ENCODE measurements at places on chromosomes 16 and 17.

GRCh38 chr17:19354748-19355147 lies 7.8 kb downstream of the B9D1 start:
- DNase-seq, result no peak

- no peak for DNase-seq
Observed at GRCh38 chr17:31266042-31266441, 31.0 kb downstream of the OMG start.

- no peak for DNase-seq
Observed at GRCh38 chr16:19238406-19238805, 47.1 kb upstream of the CLEC19A start.

DNA sequence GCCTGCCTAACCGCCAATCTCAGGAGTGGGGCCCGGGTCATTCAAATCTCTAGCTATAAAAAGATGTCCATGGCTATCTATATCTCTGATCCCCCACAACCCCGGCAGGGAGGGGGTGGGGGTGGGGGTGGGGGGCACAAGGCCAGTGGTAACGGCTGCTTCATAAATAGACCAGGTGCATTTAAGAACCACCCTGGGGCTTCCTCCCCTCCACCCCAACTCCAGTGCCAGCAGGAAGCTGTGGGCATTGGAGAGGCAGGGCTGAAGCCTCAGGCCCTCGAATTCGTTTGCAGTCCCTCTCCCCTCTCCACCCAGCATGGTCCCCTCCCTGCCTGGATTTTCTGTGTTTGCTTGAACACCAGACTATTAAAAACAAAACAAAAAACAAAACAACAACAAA lies 56.0 kb downstream of the RAP1GAP2 start:
- no peak for DNase-seq

DNA sequence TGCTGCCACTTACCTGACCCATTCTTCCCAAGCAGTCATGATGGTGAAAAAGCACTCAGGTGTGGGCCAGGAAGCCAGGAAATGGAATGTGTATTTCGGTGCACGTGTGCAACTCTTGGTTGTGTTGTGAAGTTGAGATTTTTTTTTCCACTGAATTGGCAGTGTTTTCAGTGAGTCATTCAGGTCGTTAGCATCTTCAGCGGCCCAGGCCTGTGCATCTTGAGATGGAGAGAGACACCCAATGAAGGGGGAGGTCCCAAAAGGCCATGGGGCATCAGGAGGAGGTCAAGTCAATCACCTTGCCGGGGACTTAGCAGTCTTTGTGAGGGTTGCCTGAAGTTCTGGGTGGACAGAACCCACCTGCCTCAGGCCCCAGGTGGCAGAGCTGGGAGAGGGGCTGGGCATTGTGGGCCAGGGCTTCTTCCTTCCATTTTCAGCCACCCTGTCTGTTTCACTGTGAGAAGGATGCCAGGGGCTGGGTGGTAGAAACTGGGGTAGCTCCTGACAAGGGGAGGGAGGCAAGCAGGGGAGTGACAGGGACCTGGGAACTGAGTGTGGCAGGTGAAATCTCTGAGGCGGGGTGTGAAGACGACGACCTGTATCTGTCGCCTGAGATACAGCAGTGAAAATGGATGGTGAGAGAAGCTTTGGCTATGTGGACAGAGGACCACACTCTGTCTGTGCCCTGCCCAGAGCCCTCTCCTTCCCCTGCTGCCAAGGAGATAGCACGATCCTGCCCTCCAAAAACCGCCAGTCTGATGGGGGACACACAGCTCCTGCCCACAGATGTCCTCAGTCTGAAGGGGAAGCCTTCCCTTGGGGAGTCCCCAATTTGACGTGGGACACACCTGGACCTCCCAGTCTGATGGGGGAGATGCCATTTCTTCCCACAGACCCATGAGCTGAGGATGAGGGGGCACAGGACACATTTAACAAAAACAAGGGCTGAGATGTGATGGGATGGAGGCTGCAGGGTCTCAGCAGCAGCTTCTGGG lies 11.9 kb downstream of the TBKBP1 start:
- DNase-seq, result no peak

- DNase-seq, result peak; percentile 75
Observed at GRCh38 chr17:8248751-8249607, at the start of gene PFAS. Gene PFAS (plus strand): TSS chr17:8249289. CDS start chr17:8253938, 4,649 bp downstream.

DNA sequence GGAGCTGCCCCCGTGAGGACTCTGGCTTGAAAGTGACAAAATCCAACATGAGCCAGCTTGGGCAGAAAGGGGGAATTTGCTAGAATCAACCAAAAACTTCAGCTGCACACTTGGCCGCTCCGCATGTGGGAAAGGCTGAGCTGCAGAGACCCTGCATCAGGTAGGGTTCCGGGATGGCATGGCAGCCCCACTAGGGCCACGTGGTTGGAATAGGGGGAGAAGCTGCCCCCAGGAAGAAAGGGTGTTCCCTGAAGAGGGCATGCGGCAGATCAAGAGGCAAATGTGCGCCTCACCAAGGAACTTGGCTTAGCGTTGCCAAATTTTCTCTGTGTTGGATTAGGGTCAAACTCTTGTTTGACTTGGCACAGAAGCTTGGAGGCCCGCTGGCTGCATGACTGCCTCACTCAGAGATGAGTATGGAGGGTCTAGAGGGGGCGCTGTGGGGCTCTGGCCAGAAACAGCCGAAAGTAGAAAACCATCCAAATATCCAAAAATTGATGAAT lies 29.2 kb upstream of the WFIKKN2 start:
- DNase-seq, result no peak

DNA sequence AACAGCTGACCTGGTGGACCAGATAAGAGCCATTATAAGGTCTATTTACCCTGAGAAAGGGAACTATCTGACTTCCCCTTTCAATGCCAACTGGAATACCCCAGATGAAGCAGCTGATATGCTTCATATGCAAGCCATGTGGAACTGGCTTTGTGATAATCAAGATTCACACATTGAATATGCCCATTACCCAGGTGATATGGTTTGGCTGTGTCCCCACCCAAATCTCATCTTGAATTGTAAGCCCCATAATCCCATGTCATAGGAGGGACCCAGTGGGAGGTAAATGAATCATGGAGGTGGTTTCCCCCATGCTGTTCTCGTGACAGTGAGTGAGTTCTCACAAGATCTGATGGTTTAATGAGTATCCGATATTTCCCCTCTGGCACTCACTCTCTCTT lies 42.1 kb downstream of the IKZF3 start:
- DNase-seq, result no peak

GRCh38 chr17:64340557-64340956 lies 50.1 kb downstream of the PECAM1 start:
- no peak for DNase-seq

GRCh38 chr16:10992797-10993196 lies 48.4 kb downstream of the CLEC16A start:
- no peak for DNase-seq

DNA sequence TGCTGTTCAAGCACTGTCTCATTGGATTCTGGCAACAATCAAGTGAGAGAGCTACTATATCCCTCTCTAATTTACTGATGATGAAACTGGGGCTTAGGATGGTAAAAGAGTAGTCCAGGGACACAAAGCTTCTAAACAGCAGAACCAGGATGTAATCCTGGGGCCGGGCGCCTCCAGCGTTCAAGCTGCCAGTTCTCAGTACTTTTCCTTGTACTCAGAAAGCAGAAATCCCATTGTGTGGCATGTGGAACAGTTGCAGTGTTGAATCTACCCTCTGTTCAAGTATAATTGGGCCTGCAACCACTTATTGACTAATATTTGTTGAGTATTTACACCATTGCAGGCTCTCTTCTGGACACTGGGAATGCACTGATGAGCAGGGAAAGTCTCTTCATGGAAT lies 14.5 kb upstream of the CDH13 start:
- DNase-seq, result no peak

GRCh38 chr17:11388054-11388453 lies 147.0 kb downstream of the SHISA6 start:
- no peak for DNase-seq

DNA sequence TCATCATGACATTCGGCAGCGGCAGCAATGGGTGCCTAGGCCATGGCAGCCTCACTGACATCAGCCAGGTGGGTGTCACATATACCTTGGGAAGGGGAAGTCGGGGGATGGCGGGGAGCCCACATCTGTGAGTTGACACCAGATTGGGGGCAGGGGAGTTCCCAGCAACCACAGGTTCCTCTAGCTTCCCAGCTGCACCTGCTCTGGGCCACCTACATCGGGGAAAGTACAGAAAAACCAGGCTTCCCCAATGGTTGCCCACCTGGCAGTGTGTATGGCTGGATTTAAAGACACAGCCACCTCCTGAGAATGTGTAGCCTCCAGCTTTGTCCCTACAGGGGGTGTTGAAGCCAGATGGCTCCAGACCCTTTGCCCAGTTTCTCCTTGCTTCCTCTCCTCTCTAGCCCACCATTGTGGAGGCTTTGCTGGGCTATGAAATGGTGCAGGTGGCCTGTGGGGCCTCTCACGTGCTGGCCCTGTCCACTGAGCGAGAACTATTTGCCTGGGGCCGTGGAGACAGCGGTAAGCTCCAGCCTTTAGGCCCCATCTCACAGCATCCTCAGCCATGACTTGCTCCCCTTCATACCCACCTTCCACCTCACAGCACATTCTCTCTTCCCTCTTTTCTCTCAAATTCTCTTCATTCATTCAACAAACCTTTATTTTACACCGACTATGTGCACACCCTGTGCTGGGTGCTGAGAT lies 5.0 kb upstream of the TRAF4 start:
- DNase-seq, result no peak

DNA sequence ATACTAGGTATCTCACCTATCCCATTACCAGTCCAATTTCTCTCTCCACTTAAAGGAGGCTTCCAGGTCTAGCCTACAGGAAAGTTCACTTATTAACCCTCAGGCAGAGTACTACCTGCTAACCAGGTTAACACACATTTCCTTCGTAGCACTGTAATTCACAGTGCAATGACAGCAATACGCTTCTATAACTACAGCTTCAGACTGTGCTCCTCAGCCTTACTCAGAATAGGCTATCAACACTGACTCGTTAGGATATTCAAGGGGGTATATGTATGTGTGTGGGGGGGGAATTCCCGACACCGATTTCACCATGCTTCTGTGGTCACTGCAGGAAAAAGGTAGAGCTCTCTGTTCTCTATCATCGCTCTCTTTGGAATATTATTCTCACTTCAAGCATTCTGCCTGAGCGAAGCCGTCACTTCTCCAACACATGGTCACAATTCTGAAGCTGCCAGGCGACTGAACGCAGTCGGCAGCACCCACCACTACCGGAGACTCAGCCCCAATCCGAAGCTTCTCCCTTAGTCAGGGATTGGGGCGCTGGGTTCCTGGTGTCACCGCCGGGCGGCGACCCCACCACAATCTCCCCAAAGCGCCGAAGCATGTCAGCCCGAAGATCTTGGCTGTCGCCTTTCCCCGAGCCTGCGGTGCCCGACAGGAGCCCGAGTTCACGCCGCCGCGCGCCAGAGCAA lies 618 bp downstream of the GGA3 start:
- DNase-seq, result no peak

DNA sequence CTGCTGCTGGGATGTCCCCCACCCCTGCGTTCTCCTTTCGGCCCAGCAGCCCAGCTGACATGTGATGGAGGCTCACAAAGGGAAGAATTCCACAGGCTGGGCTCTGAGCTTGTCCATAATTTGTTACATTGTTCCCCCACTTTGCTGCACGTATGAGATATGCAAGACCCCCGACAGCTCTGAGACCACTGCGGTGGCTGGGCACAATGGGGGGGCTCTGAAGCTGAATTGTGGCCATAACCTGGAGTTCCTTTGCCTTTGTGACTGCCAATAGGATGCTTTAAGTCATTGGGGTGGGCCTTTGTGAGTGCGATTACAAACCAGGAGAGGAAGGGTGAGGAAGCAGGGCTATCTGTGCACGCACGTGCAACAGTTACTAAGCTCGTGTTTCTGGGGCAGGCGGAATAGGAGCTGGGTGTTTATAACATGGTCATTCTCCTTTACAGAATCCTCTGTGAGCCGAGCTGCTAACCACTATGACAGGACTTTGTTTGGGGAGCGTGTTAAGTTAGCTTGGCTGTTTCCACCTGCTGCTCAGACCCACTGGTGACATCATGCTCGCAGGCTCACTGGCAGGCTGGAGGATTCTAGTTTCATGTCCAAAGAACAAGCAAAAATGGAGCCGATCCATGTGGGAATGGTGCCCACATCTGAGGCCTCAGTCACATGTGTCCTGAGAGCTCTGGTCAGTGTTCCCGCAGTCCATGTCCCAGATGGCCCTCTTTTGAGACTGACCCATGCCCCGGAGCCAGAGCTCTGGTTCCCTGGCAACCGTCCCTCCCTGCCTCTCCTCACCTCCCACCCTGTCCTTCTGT lies 208.3 kb upstream of the SALL1 start:
- DNase-seq, result no peak

- no peak for DNase-seq
Observed at GRCh38 chr16:66176731-66177130, 189.8 kb upstream of the CDH5 start.

- no peak for DNase-seq
Observed at GRCh38 chr16:59864981-59865666, 1131.0 kb upstream of the GOT2 start.

DNA sequence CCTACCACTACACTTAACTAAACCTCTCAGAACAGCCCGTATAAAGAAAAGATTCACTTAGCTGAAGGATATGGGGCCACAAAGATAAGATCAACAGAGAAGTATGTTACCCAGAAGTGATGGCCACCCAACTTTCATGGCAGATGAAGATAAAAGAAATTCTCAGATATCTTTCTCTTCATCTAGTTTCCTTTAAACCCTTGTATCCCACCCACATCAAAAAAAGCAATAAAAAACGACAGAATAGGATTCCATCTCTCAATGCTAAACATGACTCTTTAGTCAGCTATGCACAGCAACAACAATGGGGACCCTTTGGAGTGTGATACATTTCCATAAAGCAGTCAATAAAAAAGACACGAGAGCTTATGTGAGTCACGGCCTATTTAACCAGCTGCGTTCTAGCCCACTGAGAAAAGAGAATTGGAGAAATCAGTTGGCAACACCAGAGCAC lies 86.6 kb downstream of the SNX11 start:
- DNase-seq, result peak; percentile 8

- no peak for DNase-seq
Observed at GRCh38 chr17:17959520-17960361, 12.5 kb downstream of the TOM1L2 start.

GRCh38 chr17:77821114-77821513 lies 137.4 kb upstream of the TNRC6C start:
- DNase-seq, result no peak

- DNase-seq, result no peak
Observed at GRCh38 chr16:4795828-4796572, 831 bp downstream of the SMIM22 start.

GRCh38 chr16:8972843-8973586 lies 9.3 kb upstream of the USP7 start:
- no peak for DNase-seq

GRCh38 chr16:29745853-29746345 lies at the start of gene C16orf54:
Gene C16orf54 (minus strand): TSS chr16:29745990. CDS start chr16:29744951, 1,039 bp downstream.
- no peak for DNase-seq

Measured in fibroblast of skin of left biceps (primary cell).